ENCODE measurements at places on chromosomes 11 and 22. TPM values are rescaled to one million over a fixed set of nuclear protein-coding genes. Genes with fewer than 3 reads are reported as not detected.

CRYBB2 gene
- 0.15 TPM for polyA plus RNA-seq

RRP7A gene
- 12.9 TPM for polyA plus RNA-seq

SCO2 gene
- 2.2 TPM for polyA plus RNA-seq

GRM5 gene
- not detected for polyA plus RNA-seq

OR51B4 gene
- not detected for polyA plus RNA-seq

ABCC8 gene
- polyA plus RNA-seq: 1.7 TPM

SPTBN2 gene
- polyA plus RNA-seq: 1.5 TPM

FAM83F gene
- 1.2 TPM for polyA plus RNA-seq

POU2AF3 gene
- 1.5 TPM for polyA plus RNA-seq

MAPK11 gene
- polyA plus RNA-seq: 7.9 TPM

SRRD gene
- 11.9 TPM for polyA plus RNA-seq

SLC22A9 gene
- polyA plus RNA-seq: not detected

HEPHL1 gene
- polyA plus RNA-seq: not detected

OR8B8 gene
- polyA plus RNA-seq: not detected
